Dermis blood vessel endothelial cell (primary cell): ENCODE measurements at places on chromosomes 5 and 9.

GRCh38 chr5:157253547-157253946 is 12.4 kb upstream of the CYFIP2 start:
- DNase-seq: peak; percentile 60

GRCh38 chr5:31982027-31982426 is 192.1 kb downstream of the GOLPH3 start:
- no peak for DNase-seq

GRCh38 chr5:35900972-35901695 is 37.3 kb downstream of the CAPSL start:
- no peak for DNase-seq

DNA sequence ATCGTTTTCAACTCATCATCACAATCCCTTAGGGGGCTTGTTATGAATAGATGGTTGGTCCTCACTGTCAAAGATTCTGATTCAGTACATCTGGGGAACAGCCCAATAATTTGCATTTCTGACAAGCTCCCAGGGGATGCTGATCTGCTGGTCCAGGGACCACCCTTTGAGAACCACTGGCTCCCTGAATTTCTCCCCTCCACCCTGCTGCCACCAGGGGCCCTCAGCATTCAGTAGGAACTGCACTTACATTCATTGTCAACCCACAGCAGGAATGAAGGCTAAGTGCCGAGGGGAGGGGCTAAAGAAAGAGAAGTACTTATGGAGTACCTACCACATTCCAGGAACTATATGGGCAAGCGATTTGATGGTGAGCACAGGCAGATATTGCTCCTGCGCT is 85.9 kb downstream of the BOD1 start:
- no peak for DNase-seq

- DNase-seq: peak; percentile 86
These were observed 316.3 kb downstream of the MCTP1 start for GRCh38 chr5:94968507-94969095.

DNA sequence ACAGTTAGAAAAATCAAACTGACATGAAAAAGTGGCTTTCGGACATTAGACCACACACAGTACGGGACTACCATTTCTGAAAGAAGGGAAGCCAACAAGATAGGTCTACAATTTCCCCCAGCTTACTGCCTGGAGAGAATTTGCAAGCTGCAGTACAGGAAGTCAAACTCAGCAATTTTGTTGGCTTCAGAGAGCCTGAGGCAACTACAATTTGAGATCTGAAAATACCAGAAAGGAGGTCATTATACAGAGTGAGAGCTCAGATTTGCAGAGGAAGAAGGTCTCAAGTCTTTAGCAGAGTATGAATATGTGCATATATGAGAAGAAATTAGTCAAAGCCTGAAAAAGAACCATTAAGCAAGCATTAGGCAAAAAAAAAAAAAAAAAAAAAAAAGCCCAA is 83.0 kb downstream of the OXCT1 start:
- peak; percentile 32 for DNase-seq

DNA sequence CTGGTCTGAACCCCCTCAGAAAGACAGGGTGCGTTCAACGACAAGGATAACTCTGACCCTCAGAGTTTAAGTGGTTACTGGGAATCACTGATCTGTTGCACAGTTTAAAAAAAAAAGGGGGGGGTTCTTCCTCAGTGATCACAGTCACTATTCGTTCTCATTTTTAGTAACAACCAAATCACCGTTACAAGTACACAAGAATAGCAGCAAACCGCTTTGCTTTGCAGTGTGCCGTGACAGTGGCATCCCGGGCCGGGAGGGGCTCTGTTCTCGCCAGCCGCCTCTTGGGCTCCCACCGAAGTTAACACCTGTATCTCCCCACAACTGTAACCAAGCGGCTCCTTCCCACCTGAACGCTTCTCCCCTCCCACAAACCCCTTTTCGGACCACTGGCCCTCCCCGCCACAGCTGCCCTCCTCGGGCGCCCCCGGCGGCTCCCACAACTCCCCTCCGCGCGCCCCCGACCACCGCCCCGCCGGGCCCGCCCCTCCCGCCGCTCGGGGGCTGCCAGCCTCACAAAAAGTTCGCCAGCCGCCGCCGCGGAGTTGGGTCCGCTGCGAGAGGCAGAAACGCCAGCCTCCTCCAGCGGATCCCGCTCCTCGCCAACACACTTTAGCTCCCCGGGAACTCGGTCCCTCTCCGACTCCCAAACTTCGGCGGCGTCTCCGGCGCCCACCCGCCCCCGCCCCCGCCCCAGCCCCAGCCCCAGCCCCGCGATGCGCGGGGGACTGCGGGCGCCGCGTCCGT is 1.2 kb downstream of the SSBP2 start:
- DNase-seq: peak; percentile 37

DNA sequence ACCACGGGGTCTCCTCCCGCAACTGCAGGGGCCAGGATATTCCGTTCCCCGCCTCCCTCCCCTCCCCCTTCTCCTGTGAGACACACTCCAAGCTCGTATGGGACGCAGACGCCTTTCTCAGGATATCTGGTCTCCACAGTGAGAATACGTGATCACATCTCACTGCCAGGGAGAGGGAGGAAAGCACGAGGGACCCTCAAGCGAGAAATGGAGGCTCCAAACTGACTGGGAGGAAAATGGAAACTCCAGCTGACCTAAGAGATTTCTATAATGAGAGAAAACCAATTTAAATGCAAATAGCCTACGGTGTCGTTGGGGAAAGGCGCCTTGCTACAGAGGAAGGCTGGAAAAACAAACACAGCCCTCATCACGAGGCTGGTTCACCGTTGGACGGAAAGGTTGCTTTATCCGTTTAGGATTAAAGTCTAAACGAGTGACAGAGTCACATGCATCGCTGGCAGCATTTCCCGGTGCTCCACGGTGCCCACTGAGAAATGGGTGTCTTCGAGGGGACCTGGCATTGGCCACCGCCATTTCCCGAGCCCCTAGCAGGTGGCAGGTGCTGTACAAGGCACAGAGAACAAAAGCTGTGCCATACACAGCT is 116.9 kb upstream of the CPEB4 start:
- DNase-seq: peak; percentile 57
